ENCODE measurements at places on chromosomes 3 and 15. TPM values are rescaled to one million over a fixed set of nuclear protein-coding genes. Genes with fewer than 3 reads are reported as not detected.

GRCh38 chr3:18703798-18704197, 278.7 kb upstream of the SATB1 start:
- DNase-seq = peak; percentile 52
- H3K4me3 ChIP-seq = no peak overlapping the region
- peak overlapping the region; percentile 4 for H3K27ac ChIP-seq
- peaks cover 40% of the 10 kb centered on the region for H3K36me3 ChIP-seq
- H3K27me3 ChIP-seq = no peaks in the 10 kb centered on the region

SPTBN5 gene
- 0.41 TPM for total RNA-seq

DNA sequence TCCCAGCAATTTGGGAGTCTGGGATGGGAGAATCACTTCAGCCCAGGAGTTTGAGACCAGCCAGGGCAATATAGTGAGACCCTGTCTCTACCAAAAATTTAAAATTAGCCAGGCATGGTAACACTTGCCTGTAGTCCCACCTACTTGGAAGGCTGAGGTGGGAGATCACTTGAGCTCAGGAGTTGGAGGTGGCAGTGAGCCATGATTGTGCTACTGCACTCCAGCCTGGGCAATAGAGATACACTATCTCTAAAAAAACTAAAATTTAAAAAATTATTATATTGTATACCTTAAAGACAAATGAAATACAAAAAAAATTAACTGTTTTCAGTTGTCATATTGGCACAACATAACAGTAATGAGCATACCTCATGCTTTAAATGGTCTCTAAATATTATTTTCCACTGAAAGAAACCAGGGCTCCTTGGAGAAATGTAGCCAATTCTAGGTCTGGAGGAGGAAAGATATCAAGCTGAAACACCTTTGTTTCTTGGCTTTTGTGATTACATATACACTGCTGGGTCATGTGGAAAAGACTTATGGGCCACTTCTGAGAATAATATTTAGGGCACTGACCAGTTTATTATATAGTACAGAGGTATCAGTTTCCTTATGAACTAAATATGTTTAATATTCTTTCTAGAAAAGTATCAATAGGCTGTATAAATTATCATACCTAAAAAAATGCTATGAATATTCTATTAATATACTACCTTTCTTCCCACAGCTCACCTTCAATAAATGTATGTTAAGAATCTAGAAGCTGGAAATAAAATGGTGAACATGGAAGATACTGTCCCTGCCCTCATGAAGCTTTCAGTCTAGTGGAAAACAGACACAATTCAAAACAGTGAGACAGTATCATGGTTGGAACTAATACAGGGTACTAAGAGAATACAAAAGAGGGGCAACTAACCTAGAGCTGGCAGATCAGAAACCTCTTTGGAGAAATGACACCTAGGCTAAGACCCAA, 119.5 kb downstream of the TMCC1 start:
- no peak overlapping the region for H3K27ac ChIP-seq
- peaks cover 4% of the 10 kb centered on the region for H3K36me3 ChIP-seq
- no peaks in the 10 kb centered on the region for H3K4me1 ChIP-seq
- no peaks in the 10 kb centered on the region for H3K27me3 ChIP-seq
- no peak overlapping the region for H3K4me3 ChIP-seq

NBEAL2 gene
- total RNA-seq = 84.0 TPM

ACVR2B gene
- total RNA-seq = 8.2 TPM

SPINT1 gene
- total RNA-seq = 19.4 TPM

DNA sequence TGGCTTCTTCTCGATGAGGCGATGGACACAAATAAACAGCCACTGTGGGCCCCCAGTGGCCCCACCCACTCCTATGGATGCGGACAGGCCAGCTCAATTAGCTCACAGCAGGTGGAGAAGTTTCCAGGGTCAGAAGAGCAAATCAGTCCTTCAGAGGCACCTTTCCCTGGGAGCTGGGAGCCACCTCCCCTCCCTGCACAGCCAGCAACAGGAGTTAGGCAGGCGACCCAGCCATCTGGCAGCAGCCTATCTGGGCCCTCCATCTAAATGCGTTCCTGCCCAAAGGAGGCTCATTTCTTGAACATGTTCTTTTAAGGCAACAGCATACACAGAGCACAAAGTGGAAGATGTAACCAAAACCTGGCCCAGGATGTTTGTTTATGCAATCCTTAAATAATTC, 211.9 kb upstream of the ARRDC4 start:
- H3K27ac ChIP-seq = no peak overlapping the region
- no peaks in the 10 kb centered on the region for H3K36me3 ChIP-seq
- no peak overlapping the region for H3K4me3 ChIP-seq
- H3K27me3 ChIP-seq = peaks cover 10% of the 10 kb centered on the region
- DNase-seq = no peak

DNA sequence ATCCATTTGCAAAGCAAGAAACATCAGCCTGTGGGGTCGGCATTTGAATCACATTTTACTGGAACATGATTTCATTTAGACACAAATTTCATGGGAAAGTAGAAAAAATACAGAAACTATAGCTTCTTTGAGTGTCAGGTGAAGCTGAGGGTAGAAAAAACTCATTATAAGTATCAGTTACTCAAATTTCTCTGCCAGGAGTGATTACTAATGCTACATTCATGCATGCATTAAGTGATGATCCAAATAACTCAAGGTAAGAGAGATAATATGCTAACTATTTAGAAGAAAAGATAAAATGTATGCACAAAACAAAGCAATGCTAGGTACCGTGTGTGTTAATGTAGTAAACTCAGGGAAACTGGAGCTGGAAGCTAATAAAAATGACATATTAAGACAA, 406.0 kb downstream of the GAP43 start:
- no peaks in the 10 kb centered on the region for H3K27me3 ChIP-seq
- DNase-seq = no peak
- H3K4me3 ChIP-seq = no peak overlapping the region
- no peak overlapping the region for H3K27ac ChIP-seq
- H3K4me1 ChIP-seq = no peaks in the 10 kb centered on the region

ALS2CL gene
- 1.9 TPM for total RNA-seq

RNF7 gene
- total RNA-seq = 67.2 TPM

DNA sequence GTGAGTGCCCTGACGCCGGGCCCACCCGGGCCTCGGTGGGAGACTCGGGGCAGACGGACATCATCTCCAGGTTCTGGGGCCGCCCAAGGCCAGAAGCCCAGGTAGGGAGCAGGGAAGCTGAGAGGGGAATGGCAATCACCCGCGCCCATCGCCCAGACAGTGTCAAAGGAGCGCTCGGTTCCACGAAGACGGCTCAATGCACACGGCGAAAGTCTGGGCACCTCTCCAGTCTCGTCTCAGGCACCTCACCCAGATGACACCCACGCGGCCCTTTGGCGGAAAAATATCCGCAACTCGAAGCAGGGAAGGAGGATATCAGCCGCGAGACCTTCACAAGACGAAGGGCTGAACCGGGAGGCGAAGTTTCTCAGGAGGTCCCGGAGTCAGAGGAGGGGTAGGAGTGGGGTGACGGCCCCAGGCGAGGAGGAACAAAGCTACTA, 916 bp downstream of the IL17RD start:
- peaks cover 89% of the 10 kb centered on the region for H3K27me3 ChIP-seq
- no peaks in the 10 kb centered on the region for H3K36me3 ChIP-seq
- peaks cover 15% of the 10 kb centered on the region for H3K4me1 ChIP-seq
- DNase-seq = peak; percentile 23

SERINC4 gene
- 0.23 TPM for total RNA-seq

DNA sequence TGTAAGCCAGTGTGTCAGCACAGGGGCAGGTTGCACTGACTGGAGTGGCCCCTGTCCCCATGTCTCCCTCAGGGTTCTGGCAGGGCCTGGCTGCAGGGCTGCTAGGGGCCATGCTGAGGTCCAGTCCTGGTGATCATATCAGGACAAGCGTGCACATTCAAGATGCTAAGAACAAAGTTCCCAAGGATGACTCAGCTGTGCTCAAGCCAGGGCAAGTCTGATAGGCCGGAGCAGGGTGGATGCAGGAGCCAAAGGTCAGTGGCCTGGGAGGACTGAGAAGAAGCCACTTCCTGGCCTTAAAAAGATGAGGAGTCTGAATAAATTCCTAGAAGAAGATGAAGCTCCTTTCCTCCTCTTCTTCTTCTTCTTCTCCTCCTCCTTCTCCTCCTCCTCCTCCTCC, 353.2 kb downstream of the AGBL1 start:
- no peak overlapping the region for H3K4me3 ChIP-seq
- H3K27me3 ChIP-seq = peaks cover 6% of the 10 kb centered on the region
- no peak overlapping the region for H3K27ac ChIP-seq
- H3K4me1 ChIP-seq = no peaks in the 10 kb centered on the region
- DNase-seq = no peak

ANKUB1 gene
- not detected for total RNA-seq

- H3K36me3 ChIP-seq = no peaks in the 10 kb centered on the region
- no peak overlapping the region for H3K4me3 ChIP-seq
- no peaks in the 10 kb centered on the region for H3K27me3 ChIP-seq
- no peak overlapping the region for H3K27ac ChIP-seq
These were observed 476.3 kb downstream of the AGBL1 start for GRCh38 chr15:86555939-86556338.

DNA sequence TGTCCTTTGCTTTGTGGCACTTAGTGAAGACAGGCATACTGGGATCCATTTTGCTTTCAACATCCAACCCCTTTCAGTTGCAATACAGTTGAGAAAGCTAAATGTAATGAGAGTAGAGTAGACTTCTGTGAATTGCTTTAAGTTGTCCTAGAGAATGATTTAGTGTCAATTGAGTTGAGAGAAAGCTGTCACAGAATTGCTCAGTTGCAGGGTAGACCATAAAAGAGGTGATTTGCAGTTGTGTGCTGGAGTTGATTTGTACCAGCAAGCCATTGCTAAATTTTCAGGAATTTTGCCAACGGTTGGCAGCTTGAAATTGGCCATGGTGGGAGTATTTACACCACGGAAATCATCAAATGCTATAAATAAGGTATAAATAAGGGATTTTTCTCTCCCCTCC, 2.2 kb downstream of the ABHD5 start:
- H3K36me3 ChIP-seq = peaks cover 3% of the 10 kb centered on the region
- H3K27ac ChIP-seq = peak overlapping the region; percentile 13
- peak overlapping the region; percentile 99 for H3K4me3 ChIP-seq

- peak overlapping the region; percentile 58 for H3K27ac ChIP-seq
- H3K4me3 ChIP-seq = no peak overlapping the region
- no peaks in the 10 kb centered on the region for H3K27me3 ChIP-seq
- H3K4me1 ChIP-seq = peaks cover 77% of the 10 kb centered on the region
- H3K36me3 ChIP-seq = peaks cover 46% of the 10 kb centered on the region
These were observed 117.8 kb downstream of the OXNAD1 start for GRCh38 chr3:16382845-16383244.

PAK6 gene
- total RNA-seq = 0.51 TPM

GRCh38 chr3:16534640-16535262, 21.3 kb upstream of the RFTN1 start:
- no peaks in the 10 kb centered on the region for H3K4me1 ChIP-seq
- H3K36me3 ChIP-seq = no peaks in the 10 kb centered on the region
- H3K27ac ChIP-seq = no peak overlapping the region
- DNase-seq = no peak
- no peak overlapping the region for H3K4me3 ChIP-seq
- H3K27me3 ChIP-seq = peaks cover 46% of the 10 kb centered on the region

MB21D2 gene
- 10.5 TPM for total RNA-seq

GRCh38 chr3:63872135-63872924, 8.7 kb downstream of the ATXN7 start:
- peaks cover 41% of the 10 kb centered on the region for H3K4me1 ChIP-seq
- no peaks in the 10 kb centered on the region for H3K36me3 ChIP-seq
- H3K27ac ChIP-seq = no peak overlapping the region
- no peak for DNase-seq
- H3K27me3 ChIP-seq = no peaks in the 10 kb centered on the region

CCR1 gene
- 0.17 TPM for total RNA-seq

- no peaks in the 10 kb centered on the region for H3K36me3 ChIP-seq
- no peak overlapping the region for H3K27ac ChIP-seq
- no peak for DNase-seq
- H3K4me3 ChIP-seq = no peak overlapping the region
These were observed 246.7 kb upstream of the AZI2 start for GRCh38 chr3:28595372-28595771.

GOLGA8T gene
- not detected for total RNA-seq

DNA sequence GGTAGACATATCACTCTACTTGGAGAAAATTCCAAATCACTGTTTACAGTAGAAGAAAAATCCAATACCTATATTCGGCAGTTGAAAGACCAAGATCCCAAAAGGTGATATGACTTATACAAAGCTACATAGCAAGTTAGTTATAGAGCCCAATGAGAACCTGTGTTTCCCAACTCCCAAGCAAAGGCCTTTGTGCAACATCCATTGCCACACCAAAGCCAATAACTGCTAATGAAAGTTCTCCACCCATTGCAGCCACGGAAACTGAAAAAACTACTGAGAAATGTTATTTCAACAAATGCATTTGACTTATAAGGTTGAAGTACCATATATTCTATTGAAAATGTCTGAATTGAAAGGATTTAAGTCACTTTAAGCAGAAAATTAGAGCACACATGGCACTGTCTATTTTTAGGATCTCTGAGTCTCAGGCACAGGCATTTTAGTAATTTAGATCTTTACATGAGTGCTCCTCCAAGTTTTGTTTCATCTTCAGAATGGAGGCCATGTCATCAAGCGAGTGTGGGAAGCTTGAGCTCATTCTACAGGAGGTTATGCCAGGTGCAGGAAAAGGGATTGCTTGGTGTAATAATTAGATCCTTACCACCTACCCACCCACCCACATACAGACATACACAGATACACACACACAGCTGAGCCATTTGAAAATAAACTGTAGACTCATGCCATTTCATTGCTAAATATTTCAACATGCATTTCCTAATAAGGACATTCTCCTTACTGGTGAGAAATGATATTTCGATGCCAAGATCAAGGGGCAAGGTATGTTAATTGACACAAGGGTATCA, 19.7 kb upstream of the ANO10 start:
- no peak for DNase-seq
- peaks cover 5% of the 10 kb centered on the region for H3K27me3 ChIP-seq
- H3K36me3 ChIP-seq = no peaks in the 10 kb centered on the region
- H3K4me3 ChIP-seq = no peak overlapping the region

DNA sequence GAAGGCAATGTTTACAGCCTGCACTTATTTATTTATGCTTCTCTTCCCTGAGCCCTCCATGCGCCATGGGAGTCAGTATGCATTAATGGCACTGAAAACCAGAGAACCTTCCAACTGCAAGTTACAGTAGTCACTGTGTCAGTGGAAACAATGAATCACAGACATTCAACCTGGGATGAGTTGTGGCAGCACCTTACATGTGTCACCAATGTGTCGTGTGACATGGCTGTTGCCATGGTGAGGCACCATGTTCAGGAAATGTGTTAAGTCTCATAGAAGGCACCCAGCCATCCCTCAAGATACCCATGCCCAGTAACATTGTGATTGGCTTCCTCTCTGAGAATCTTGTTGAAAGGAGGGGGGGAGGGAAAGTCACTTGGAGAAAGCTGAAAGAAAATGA, 105.0 kb downstream of the FOXP1 start:
- peak; percentile 73 for DNase-seq
- H3K4me1 ChIP-seq = peaks cover 83% of the 10 kb centered on the region
- peak overlapping the region; percentile 65 for H3K4me3 ChIP-seq
- H3K36me3 ChIP-seq = peaks cover 12% of the 10 kb centered on the region
- H3K27ac ChIP-seq = peak overlapping the region; percentile 93
- no peaks in the 10 kb centered on the region for H3K27me3 ChIP-seq

CCR3 gene
- total RNA-seq = not detected

WDR93 gene
- not detected for total RNA-seq

CD86 gene
- total RNA-seq = 2.4 TPM

- H3K36me3 ChIP-seq = no peaks in the 10 kb centered on the region
- DNase-seq = no peak
- no peaks in the 10 kb centered on the region for H3K4me1 ChIP-seq
- H3K27ac ChIP-seq = no peak overlapping the region
- no peak overlapping the region for H3K4me3 ChIP-seq
- H3K27me3 ChIP-seq = no peaks in the 10 kb centered on the region
These were observed 412.1 kb downstream of the TBL1XR1 start for GRCh38 chr3:176785171-176785570.

- peak overlapping the region; percentile 82 for H3K27ac ChIP-seq
- peaks cover 11% of the 10 kb centered on the region for H3K27me3 ChIP-seq
- H3K4me3 ChIP-seq = peak overlapping the region; percentile 87
- peak; percentile 35 for DNase-seq
These were observed 78.5 kb upstream of the FAM174B start for GRCh38 chr15:92733934-92734521.
